Lower leg skin (tissue), 4 donors: ENCODE measurements at places on chromosomes 2 and 18.

GRCh38 chr2:85166021-85166420 lies 32.8 kb downstream of the TCF7L1 start:
- no peak for DNase-seq

GRCh38 chr2:15307526-15307925 lies 253.6 kb downstream of the NBAS start:
- DNase-seq: no peak

DNA sequence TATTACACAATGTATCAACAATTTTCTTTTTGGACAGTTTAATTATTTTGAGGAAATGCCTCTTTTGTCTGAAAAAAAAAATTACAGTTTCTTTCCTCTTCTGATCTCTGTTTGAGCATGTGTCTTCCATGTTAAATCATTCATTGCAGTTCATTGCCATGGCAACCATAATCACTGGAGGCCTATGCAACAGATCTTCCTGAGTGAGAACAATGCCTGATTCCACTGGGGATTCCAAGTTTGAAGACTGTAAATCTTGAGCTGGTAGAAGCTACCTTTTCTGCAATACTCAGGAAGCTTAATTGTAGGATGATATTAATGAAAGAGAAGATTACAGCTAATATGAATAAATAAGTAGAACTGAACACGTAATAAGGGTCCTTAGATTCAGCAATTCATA lies 721.4 kb upstream of the CNTNAP5 start:
- DNase-seq: no peak

- DNase-seq: no peak
Observed at GRCh38 chr2:122758967-122759366, 1003.5 kb downstream of the TSN start.
